Osteoblast (primary cell): ENCODE measurements at places on chromosomes 3 and 15. TPM values are rescaled to one million over a fixed set of nuclear protein-coding genes. Genes with fewer than 3 reads are reported as not detected.
A peak's percentile ranks its signal among the peaks of the same experiment; 100 is the strongest.

Gene WDR49
- total RNA-seq, result under 0.01 TPM in 1 of 2 replicates, not detected in the other

Gene PIGZ
- total RNA-seq, result 2.9 and 4.0 TPM in 2 replicates

DNA sequence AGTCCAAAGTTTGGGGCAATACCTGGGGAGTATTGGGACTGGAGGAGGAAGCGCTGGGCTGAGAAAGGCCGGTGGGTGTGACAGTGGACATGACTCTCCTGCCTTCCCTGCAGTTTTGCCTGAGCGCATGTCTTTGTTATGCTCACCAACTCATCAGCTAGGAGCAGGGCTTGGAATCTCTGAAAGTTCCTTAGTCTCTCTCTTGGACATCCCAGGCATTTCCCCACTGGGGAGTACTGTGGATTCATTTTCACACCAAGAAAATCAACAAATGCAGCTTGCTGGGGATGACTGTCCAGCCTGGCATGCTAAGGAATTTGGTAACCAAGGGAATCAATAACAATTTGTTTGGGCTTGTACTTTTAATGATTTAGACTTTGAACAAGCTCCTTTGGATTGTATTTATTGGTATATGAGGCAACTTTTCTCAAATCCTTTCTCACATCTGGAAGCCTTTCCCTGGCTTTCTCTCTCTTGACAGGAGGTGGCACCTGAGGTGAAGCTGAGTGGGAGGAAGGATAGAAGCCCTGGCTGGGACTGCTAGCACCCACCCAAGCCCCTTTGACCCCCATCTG is 48.5 kb upstream of the CHST2 start:
- no peaks in the 10 kb centered on the region for H3K36me3 ChIP-seq
- H3K4me3 ChIP-seq, result no peak overlapping the region
- peak; percentile 97 for DNase-seq
- peaks cover 11% of the 10 kb centered on the region for H3K4me1 ChIP-seq

DNA sequence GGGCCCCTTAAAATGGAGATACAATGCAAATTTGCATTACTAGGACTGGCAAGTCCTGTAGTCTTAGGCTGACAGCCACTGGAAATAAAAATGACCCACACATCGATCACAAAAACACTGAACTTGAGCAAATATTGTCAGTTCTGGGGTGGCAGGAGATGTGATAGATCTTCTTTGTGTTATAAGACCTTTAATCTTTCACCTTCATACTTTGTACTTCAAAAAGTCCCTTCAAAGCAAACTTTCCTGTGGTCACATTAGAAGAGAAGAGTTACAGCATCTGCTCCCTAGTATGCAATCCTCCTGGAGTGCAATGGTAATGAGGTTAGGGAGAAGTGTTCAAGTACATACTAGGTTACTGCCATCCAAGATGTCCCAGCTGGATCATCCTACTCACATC is 149.4 kb upstream of the KCNMB2 start:
- H3K4me3 ChIP-seq, result no peak overlapping the region
- H3K36me3 ChIP-seq, result no peaks in the 10 kb centered on the region
- H3K4me1 ChIP-seq, result peaks cover 32% of the 10 kb centered on the region
- H3K27ac ChIP-seq, result no peak overlapping the region
- no peak for DNase-seq
- H3K27me3 ChIP-seq, result no peaks in the 10 kb centered on the region

GRCh38 chr3:57778494-57778893 is 22.4 kb downstream of the SLMAP start:
- H3K36me3 ChIP-seq, result no peaks in the 10 kb centered on the region
- DNase-seq, result peak; percentile 13
- H3K4me3 ChIP-seq, result no peak overlapping the region
- H3K27ac ChIP-seq, result no peak overlapping the region
- no peaks in the 10 kb centered on the region for H3K4me1 ChIP-seq
- no peaks in the 10 kb centered on the region for H3K27me3 ChIP-seq

GRCh38 chr15:100704281-100705055 is 102.1 kb downstream of the ASB7 start:
- H3K4me1 ChIP-seq, result peaks cover 19% of the 10 kb centered on the region
- DNase-seq, result peak; percentile 92
- H3K27ac ChIP-seq, result peak overlapping the region; percentile 64
- no peak overlapping the region for H3K4me3 ChIP-seq

GRCh38 chr15:39248204-39248603 is 332.7 kb upstream of the THBS1 start:
- H3K27me3 ChIP-seq, result no peaks in the 10 kb centered on the region
- no peaks in the 10 kb centered on the region for H3K36me3 ChIP-seq
- DNase-seq, result no peak
- no peak overlapping the region for H3K4me3 ChIP-seq
- H3K4me1 ChIP-seq, result peaks cover 46% of the 10 kb centered on the region
